Activated T-cell treated with anti-CD3 and anti-CD28 coated beads for 1 hour (primary cell): ENCODE measurements at places on chromosomes 7 and 10.

- no peak for DNase-seq
These were observed 387.5 kb downstream of the RPS24 start for GRCh38 chr10:78420946-78421735.

DNA sequence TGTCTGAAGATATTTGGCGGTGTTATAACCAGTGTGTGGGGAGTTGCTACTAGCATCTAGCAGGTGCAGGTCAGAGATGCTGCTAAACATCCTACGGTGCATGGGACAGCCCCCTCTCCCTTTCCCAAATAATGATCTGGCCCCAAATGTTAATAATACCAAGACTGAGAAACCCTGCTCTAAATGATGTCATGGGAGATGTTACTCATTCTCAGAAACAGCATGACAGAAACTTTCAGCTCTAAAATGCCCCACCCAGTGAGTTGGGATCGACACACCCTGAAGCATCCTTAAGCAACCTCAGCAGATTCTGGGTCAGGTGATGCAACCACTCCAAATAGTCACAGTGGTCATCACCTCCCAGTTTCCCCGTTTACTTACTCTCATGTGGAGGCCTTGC lies 108.8 kb upstream of the MPP7 start:
- no peak for DNase-seq

GRCh38 chr10:692682-693351 lies 3.3 kb upstream of the DIP2C start:
- DNase-seq: no peak

DNA sequence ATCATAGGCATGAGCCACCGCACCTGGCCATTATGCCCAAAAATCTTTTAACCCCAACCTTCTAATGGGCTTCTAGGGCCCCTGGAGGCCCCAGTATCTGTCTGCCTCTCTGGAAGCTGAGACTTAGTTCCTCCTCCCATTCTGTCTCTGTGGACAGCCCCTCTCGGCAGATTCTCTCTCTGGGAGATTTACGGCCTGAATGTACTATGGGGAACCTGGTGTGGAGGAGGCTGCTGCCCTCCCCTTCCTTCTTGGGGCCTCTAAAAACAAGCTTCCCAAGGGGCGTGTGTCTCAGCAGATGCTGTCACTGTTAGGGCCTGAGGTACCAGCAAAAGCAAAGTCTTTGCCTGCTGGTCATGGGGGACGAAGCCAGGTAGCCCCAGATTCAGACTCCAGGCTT lies 35.8 kb upstream of the PRKAR1B start:
- DNase-seq: no peak

- no peak for DNase-seq
These were observed 46.1 kb downstream of the WIPF3 start for GRCh38 chr7:29852457-29852856.

GRCh38 chr7:36279926-36280315 lies 109.7 kb upstream of the ANLN start:
- DNase-seq: no peak

- no peak for DNase-seq
These were observed 103.3 kb downstream of the DIP2C start for GRCh38 chr10:586151-586550.

GRCh38 chr10:52276986-52277385 lies 37.1 kb upstream of the DKK1 start:
- no peak for DNase-seq

GRCh38 chr10:20173046-20173445 lies 356.8 kb downstream of the PLXDC2 start:
- DNase-seq: no peak

GRCh38 chr7:130937016-130937415 lies 203.0 kb upstream of the KLF14 start:
- DNase-seq: no peak

GRCh38 chr7:48528646-48529045 lies 357.4 kb downstream of the ABCA13 start:
- DNase-seq: no peak

DNA sequence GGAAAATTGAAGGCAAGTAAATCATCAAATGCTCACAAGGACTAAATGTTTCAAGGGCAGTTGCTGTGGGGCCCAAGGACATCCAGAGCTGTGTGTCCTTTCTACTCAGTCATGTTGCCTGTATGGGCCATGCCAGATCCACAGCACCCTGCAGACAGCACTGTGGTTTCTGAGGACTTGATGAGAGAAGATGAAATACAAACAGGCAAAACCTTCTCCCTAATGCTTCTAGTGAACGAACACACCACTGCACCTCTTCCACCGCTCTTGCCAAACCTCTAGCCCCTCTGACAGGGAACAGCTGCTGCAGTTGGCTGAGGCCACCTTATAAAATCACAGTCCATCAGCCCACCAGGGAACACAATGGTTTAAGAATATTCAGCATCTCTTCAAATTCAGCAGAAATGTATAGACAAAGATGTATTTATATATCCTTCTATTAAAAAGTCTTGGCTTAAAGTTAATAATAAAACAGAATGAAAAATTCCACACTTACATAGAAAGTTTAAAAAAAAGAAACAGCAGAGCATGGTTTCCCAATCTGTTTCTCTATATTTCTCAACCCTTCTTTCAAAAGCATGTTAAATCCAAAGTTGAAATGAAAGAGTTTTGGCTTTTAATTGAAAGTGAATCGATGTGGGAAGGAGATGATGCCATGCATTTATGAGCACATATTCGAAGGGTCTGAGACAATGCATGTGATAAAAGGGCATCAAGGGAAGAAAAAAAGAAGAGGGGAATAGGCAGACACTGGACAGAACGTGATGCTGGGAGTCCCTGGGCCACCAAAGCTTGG lies 14.0 kb downstream of the CYP3A7 start:
- no peak for DNase-seq

DNA sequence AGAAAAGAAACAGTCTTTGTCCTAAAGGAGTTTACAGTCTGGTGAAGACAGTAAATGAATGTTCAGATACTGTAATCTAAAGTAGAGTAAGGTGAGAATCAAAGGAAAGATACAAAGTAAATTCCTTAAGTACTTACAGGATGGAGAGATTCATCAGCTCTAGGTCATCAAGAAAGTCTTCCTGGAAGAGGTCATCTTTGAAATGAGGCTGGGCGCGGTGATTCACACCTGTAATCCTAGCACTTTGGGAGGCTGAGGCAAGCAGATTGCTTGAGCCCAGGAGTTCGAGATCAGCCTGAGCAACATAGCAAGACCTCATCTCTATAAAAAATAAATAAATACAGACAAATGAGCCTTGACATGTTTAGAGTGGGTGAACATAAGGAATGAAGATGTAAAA lies 18.3 kb downstream of the FHIP2A start:
- DNase-seq: no peak

DNA sequence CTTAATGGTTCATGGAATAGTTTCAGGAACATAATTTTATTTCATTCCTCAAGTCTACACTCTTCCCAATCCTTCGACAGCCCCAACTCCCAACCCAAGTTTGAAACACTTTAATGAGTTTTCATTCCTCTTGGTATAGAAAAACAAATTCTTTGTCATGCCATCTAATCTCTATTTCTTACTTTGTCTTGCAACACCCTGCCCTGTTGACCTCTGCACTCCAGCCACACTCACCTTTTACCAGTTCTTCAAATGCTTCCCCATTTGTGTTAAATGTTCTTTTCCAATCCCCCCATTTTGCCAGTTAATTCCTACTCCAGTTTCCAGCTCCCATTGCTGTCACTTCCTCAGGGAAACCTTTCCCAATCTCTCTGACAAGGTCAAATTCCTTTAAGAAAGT lies 21.9 kb downstream of the ASAH2 start:
- DNase-seq: no peak

DNA sequence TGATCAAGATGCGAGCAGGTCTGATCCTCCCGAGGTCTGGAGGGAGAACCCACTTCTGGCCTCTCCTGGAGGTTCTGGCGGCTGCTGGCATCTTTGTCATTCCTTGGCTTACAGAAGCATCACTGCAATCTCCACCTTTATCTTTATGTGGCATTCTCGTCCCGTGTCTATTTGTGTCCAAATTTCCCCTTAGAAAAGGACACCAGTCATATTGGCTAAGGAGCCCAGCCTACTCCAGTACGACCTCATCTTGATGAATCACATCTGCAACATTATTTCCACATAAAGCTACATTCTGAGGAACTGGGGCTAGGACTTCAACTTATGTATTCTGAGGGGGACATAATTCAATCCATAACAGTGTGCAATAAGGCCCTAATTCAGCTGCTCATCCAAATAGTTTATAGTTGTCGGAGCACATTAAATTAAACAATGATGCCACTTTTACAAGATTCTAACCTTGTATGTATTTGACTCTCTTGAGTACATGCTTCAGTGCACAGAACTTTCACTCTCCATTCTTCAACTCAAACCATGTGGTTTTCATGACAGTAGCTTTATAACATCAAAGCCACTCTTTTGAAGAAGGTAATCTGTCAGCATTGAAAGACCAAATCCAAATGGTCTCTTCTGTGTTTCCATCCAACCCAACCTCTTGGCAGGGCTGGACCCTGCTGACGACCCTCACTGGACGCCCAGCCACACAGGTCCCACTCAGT lies 86.2 kb upstream of the DDC start:
- DNase-seq: no peak

DNA sequence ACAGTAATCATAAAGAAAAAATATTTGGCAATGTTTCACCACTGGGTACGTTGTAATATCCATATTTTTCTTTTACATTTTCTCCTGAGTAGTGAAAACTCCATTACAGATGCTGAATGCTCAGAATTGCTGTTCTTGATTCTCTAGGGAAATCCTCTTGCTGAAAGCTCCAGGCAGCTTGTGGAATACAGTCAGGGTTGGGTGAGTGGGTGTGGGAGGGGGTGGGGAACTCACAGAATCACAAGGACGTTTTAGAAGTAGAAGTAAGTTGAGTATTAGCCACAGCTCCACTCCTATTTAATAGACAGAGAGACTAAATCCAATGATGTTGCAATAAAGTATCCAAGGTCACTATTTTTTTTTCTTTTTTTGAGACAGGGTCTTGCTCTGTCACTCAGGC lies 1270.9 kb downstream of the TYW1 start:
- DNase-seq: no peak

GRCh38 chr7:3283130-3283704 lies 17.8 kb upstream of the SDK1 start:
- DNase-seq: no peak

GRCh38 chr7:34390103-34390502 lies 267.9 kb upstream of the NPSR1 start:
- DNase-seq: no peak

GRCh38 chr10:70051848-70052247 lies 798 bp upstream of the MACROH2A2 start:
- DNase-seq: no peak

DNA sequence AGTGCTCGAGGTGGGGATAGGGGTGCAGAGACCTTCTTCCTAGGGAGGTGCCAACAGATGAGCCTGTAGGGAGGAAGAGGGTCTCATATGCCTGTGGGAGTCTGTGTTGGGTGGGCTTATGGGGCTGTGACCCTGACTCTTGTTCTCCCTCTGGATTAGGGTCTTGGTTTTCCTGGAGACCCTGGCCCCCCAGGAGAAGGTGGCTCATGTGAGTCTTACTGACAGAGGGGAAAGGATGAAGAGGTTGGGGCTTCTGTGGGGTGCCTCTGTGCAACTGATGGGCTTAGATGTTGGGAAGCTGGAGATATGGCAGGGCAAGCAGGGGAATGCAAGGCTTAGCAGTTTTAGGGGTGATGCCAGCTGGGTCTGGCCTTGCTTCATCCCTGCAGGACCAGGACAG lies 20.2 kb upstream of the VOPP1 start:
- no peak for DNase-seq

DNA sequence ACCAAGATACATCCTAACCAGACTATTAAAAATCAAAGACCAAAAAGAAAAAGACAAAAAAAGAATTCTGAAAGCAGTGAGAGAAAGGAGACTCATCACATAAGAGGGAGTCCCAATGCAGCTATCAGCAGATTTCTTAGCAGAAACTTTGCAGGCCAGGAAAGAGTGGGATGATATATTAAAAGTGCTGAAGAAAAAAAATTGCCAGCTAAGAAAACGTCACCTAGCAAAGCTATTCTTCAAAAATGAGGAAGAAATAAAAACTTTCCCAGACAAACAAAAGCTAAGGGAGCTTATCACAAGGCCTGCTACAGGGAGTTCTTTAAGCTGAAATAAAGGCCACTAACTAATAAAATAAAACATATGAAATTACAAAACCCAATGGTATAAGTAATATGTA lies 40.5 kb upstream of the CDK6 start:
- no peak for DNase-seq

DNA sequence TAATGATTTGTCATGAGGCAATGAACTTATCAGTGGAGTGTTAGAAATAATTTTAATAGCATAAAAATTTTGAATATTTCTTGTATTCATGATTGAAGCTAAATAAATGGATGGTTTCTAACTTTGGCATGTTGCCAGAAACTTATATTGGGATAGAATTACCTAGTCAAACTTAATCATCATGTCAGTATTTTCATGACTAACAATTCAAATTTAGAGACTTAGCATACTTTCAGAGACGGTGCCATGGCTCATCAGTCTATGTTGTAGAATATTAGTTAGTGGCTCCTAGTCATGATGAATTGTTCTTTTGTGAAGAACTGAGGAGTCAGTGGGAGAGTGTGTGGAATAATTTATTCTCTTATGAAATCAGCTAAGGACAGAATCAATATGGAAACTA lies 599.6 kb upstream of the POT1 start:
- DNase-seq: no peak

- DNase-seq: no peak
These were observed 176.0 kb downstream of the SKAP2 start for GRCh38 chr7:26688388-26688787.
